ENCODE measurements at places on chromosomes 7 and 10. TPM values are rescaled to one million over a fixed set of nuclear protein-coding genes. Genes with fewer than 3 reads are reported as not detected.

Gene C10orf67
- not detected for total RNA-seq

DNA sequence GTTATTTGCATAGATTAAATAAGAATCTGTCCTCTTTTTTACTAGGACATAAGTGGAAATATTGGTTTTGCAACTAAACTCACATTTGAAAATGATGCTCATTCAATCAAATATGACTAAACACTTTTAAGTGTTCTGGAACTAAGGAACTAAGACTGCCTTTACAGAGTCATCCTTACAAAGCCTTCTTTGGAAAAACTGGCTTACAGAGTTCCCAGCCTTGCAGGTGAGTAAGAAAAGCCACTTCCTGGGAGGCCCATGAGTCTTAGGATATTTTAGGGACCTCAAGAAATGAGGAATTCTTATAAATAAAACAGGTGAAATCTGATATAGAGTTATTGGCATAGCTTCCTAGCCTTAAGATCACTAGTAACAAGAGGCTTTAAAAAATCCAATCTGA is 135.5 kb downstream of the ALOX5 start:
- no peak for DNase-seq

- DNase-seq, result no peak
Observed at GRCh38 chr7:44396931-44397545, 71.6 kb upstream of the CAMK2B start.

DNA sequence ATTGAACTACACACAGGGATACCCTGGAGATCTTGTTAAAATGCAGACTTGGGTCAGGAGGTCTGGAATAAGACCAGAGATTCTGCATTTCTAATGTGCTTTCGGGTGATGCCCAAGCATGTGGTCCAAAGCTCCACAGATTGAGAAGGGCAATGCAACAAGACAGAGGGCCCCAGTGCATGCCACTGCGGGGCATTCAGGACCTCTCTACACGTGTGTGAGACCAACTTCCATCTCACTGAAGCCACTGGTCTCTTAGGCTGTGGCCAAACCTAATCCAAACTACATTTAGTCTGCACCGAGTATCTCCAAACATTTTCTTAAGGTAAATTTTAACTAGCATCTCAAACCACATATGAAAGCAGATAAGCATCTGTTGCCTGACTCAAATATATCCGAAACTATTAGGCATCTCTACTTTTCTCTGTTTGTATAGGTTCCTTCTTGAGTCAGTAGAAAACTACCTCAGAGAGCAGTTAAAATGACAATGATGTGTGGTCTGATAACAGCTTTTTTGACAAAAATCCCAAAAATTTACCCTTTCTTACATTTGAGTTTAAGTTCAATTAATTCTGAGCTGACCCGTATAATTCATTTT is 107.5 kb downstream of the ELMO1 start:
- DNase-seq, result no peak

DNA sequence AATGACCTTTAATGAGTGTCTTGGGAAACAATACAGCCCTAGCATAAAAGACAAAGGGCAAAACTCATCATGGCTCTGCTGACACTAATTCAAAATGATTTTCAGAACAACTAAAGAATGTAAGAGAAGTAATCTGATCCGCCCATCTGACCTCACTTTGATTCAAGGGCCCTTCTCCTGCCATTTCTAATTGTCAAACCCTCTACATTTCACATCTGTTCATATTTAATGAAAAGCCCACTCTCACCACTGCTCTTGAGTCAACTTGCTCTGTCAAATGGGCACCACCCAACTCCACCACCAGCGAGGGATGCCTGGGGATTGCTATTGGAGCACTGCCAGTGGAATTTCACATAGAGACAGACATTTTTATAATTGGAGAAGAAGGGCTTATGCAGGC is 639.2 kb downstream of the KCNMA1 start:
- DNase-seq, result no peak

- no peak for DNase-seq
Observed at GRCh38 chr10:63698787-63699150, 177.6 kb downstream of the REEP3 start.

Measured in chondrocyte (in vitro differentiated cells).